ENCODE measurements at places on chromosomes 4 and X. TPM values are rescaled to one million over a fixed set of nuclear protein-coding genes. Genes with fewer than 3 reads are reported as not detected.

Gene RAB33A
- total RNA-seq: 2.5 TPM

Gene GIMD1
- not detected for total RNA-seq

Gene C1QTNF7
- 3.0 TPM for total RNA-seq

Gene KCNE5
- 0.32 TPM for total RNA-seq

Gene SLC30A9
- total RNA-seq: 43.8 TPM

Gene CXCL9
- not detected for total RNA-seq

Gene HEPH
- 70.2 TPM for total RNA-seq

Gene ESX1
- not detected for total RNA-seq

Gene TRAPPC2
- total RNA-seq: 13.2 TPM

Gene SATL1
- not detected for total RNA-seq

Gene MFAP3L
- total RNA-seq: 1.0 TPM

Gene PAGE2
- total RNA-seq: not detected

Gene ZNF141
- total RNA-seq: 4.8 TPM

Gene RTL3
- total RNA-seq: not detected

Gene CLCN4
- total RNA-seq: 5.4 TPM

Gene BMPR1B
- 0.47 TPM for total RNA-seq
